Left ventricle myocardium inferior (tissue), 1 donor: ENCODE measurements at places on chromosomes 2 and 18.

GRCh38 chr2:237639052-237639835 is 11.9 kb downstream of the LRRFIP1 start:
- DNase-seq: no peak

DNA sequence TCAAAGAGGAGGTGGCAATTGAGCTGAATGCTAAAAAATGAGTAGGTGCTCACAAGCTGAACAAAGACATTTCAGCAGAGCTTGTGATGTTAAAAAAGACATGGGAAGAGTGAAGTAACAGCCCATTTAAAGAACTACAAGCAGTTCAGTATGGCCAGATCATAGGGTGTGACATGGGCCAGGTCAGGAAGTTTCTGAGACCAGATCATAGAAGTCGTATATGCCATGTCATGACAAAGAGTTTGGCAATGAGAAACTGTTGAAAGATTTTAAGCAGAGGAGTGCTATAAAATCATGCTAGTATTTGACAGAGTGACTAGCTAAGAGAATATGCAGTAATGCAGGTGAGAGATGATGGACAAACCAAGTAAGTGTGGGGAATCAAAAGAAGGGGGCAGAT is 7.3 kb upstream of the PELI1 start:
- no peak for DNase-seq

- DNase-seq: no peak
These were observed 82.0 kb upstream of the SLC66A3 start for GRCh38 chr2:11073251-11073650.

DNA sequence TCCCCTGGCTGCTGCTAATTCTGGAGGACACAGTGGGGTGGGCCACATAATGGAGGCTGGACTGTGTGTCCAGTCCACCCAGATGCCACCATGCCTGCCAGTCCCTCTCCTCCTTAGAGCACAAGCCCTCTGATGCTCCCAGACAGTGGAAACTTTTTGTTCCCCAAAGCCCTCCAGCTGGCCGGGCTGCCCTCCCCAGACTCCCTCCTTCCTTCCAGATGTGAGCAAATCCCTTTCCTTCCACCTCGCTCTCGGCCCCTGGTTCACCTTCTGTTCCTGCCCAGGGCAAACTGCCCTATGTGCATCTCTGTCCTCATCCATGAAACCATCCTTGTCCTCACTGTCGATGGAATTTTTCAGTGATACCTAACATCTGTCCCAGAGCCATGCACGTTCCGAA is 33.9 kb downstream of the LRRFIP1 start:
- no peak for DNase-seq

DNA sequence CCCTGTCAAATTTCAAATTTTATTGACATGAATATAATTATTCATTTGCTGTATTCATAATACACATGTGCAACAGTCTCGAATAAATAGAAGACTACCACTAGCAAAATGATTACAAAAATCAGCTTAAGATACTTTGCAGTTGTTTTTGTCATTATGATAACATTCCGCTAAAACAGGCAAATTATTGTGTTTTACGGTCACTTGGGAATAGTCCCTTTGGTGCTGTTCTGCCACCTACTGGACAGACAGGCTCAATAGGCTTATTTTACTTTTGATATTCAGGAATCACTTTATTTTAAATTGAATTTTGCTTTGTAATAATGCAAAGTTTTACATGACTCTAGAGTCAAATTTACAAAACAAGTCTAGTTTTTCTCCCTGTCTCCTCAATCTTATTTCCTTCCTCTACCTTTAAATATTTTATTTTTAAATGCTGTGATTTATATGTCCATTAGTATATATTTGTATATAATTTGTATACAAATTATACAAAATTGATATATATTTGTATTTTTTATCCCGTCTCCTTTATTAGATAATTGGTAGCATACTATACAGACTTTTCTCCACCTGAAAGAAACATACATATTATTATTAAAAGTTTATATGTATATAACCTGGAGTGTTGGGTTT is 456.3 kb downstream of the DLGAP1 start:
- DNase-seq: no peak

DNA sequence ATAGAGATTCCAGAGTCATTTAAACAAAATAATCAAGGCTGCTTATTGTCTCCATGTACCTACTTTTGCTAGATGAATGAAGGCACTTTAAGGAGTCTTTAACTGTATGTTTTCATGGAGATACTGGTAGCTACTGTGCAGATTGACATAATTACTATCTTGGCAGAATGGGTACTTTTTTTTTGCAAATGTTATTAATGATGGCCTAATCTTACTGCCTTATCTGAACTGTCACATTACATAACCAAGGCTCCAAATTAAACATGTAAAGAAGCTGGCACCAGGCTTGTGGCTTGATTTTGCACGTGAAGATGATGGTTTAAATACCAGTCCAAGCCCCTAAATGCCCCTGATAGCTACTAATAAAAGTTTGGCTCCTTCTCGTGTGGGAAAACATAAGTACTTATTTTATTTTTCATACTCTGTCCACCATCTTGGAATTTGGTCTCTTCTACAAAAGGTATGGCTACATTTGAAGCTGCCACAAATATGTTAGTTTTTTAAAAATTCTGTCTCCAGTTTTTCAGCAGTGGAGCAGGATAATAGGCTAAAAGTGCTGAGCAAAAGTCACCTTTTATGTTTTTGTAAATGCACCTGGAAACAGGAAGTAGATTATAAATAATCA is 4.1 kb downstream of the TRIB2 start:
- DNase-seq: no peak

- DNase-seq: peak; percentile 75
These were observed at the start of gene ADNP2 for GRCh38 chr18:80108739-80109675. Gene ADNP2, plus strand, starts transcription at chr18:80109262. Its CDS starts 8,281 bp downstream, at chr18:80117543.

DNA sequence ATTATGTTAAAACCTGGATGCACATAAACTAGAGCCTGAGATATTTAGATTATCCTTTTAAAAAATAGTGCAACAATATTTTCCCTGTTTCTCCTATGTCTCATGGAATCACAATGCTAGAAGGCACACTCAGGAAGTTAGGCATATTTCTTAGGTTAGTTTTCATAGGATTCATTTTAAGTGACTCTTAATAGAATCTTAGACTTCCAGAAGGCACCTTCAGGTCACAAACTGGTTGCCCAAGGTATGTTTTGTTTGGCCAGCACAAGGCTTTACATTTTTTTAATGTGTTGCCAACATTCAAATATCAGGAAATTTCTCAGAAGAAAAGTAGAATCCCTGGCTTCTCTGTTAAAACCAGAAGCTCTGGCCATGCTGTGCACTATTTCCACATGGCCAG is 129.3 kb downstream of the LNPK start:
- no peak for DNase-seq

- DNase-seq: no peak
These were observed 116.8 kb upstream of the RAB6C start for GRCh38 chr2:129862668-129863067.

GRCh38 chr2:110828330-110828729 is 96.0 kb downstream of the ACOXL start:
- DNase-seq: no peak

DNA sequence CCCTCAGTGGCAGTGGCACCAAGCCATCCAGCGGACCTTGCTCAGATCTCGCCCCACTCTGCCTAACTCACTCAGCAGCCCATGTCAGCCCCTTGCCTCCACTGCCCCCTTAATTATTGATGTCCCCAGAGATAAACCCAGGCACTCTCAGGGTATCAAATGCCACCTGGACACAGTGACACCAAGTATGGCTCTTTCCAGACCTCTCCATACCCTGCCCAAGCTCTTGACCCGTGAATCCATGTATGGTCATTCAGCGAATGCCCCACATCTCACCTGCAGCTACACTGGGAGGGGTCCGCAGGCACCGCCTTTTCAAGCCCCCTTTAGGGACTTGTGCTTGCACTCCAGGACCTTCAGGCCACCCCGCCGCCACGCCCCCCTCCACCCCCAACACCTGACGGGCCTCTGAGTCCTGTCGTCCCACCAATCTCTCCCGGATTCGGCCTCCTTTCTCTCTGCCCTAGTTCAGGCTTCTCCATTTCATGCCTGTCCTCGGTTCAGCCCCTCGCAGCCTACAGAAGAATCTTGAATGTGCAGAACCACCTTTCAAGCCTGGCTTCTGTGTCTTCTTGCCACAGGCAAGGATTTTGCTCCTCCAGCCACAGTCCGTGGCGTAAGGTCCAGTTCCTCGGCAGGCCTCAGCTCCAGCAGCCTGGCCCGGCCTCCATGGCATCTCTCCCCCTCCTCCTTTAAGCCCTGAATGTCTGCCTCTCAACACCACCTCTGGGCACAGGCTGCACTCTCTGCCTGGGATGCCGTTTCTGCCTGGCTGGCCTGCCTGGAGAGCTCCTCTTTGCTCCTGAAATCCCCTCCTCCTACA is 54.1 kb upstream of the ODC1 start:
- no peak for DNase-seq

- no peak for DNase-seq
These were observed 33.3 kb upstream of the CXCR4 start for GRCh38 chr2:136151021-136151971.

DNA sequence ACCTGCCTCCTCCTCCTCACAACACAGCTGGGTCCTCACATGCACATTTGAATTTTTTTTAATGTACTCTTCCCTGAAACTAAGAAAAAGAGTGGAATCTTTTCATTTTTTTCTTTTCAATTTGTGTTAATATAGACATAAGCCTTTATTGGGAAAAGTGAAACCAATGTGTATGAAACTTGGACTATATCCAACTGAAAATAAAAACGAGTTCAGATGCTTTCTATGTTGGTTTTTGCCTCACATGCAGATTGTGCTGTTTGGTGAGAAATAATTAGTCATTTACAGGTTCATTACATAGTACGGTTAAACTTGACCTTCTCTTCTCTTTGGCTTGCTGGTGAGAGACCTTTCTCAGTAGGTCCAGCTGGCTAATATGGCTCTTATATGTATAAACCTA is 515.2 kb upstream of the FANCL start:
- DNase-seq: no peak
